ENCODE measurements at places on chromosomes 11 and 22. TPM values are rescaled to one million over a fixed set of nuclear protein-coding genes. Genes with fewer than 3 reads are reported as not detected.

GGT1 gene
- total RNA-seq: 15.8 TPM

ADM2 gene
- total RNA-seq: 13.8 TPM

TMEM135 gene
- total RNA-seq: 13.5 TPM

C11orf52 gene
- not detected for total RNA-seq

ELMOD1 gene
- not detected for total RNA-seq

GAL gene
- 6.1 TPM for total RNA-seq

PANX3 gene
- total RNA-seq: not detected

RAB39A gene
- total RNA-seq: not detected

CSTPP1 gene
- total RNA-seq: 25.9 TPM

GDPD4 gene
- not detected for total RNA-seq

ACR gene
- total RNA-seq: not detected
